ENCODE measurements at places on chromosomes 2 and 18.

GRCh38 chr2:153864022-153864421 lies 7.7 kb upstream of the GALNT13 start:
- H3K36me3 ChIP-seq, result no peaks in the 10 kb centered on the region
- H3K27ac ChIP-seq, result no peak overlapping the region
- H3K27me3 ChIP-seq, result no peaks in the 10 kb centered on the region

- no peak overlapping the region for H3K4me3 ChIP-seq
- no peak for DNase-seq
- H3K36me3 ChIP-seq, result no peaks in the 10 kb centered on the region
- H3K27ac ChIP-seq, result no peak overlapping the region
- no peaks in the 10 kb centered on the region for H3K27me3 ChIP-seq
These were observed 63.9 kb downstream of the GYPC start for GRCh38 chr2:126719833-126720351.

GRCh38 chr2:190972213-190972612 lies 41.8 kb downstream of the STAT1 start:
- no peak overlapping the region for H3K4me3 ChIP-seq
- H3K4me1 ChIP-seq, result no peaks in the 10 kb centered on the region
- DNase-seq, result no peak
- H3K27ac ChIP-seq, result no peak overlapping the region
- peaks cover 86% of the 10 kb centered on the region for H3K36me3 ChIP-seq

GRCh38 chr2:129585760-129586159 lies 393.7 kb upstream of the RAB6C start:
- H3K4me3 ChIP-seq, result no peak overlapping the region
- H3K4me1 ChIP-seq, result no peaks in the 10 kb centered on the region
- no peak for DNase-seq
- H3K27me3 ChIP-seq, result no peaks in the 10 kb centered on the region
